GM13976 (cell line): ENCODE measurements at places on chromosomes 2 and 18.
A peak's percentile ranks its signal among the peaks of the same experiment; 100 is the strongest.

DNA sequence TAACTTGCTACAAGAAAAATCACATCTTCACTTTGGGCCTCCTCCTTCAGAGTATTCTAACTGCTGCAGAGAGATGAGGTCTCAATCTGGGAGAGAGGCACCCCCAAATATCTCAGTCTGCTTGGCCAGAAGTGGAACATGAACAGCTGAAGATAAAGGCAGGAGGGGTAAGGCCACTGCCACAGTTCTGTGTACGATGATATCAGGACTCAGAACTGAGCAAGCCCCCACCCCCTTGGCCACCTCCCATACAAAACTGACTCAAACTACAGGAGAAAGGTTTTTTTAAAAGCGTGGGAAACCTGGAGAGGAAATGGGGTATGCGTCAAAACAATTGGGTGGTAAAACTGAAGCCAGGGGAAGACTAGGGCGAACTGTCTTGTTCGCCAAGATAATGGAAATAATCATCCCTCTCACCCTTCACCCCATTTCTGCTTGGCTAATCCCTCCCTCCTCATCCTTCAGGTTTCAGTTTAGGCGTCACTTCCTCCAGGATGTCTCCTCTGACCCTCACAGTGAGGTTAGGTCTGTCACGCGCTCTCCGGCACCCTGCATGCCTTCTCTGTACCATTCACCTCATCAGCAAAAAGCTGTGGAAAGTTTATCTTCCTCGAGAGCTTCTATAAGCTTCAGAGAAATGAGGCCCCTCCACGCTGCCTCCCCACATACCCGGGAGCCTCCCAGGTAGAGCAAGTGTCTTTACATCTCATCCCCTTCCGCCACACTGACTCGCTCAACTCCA lies 64.4 kb downstream of the SFXN5 start:
- no peak for DNase-seq

GRCh38 chr2:113116100-113116958 lies 11.1 kb upstream of the IL1RN start:
- peak; percentile 31 for DNase-seq

GRCh38 chr2:237642038-237642734 lies 14.8 kb downstream of the LRRFIP1 start:
- DNase-seq, result no peak

- no peak for DNase-seq
Observed at GRCh38 chr18:26471027-26471426, 77.3 kb downstream of the KCTD1 start.

- no peak for DNase-seq
Observed at GRCh38 chr2:207320381-207321159, 154.8 kb upstream of the KLF7 start.

- DNase-seq, result no peak
Observed at GRCh38 chr18:29501952-29502351, 1325.0 kb upstream of the CDH2 start.

DNA sequence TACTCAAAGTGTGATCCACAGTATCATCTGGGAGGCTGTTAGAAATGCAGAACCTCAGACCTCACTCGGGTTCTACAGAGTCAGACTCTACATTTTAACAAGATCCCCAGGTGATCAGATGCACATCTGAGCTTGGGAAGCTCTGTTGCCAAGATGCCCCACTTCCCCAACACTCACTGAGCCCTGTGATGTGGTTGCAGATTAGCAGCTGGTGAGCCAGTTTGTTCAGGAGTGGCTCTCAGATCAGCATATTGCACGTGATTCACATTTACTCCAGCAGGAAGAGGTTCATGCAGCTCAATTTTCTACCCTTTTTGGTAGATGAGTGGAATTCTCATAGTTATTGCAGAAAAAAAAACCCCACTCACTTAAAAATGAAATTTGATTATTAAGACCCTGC lies 96.4 kb downstream of the VIT start:
- DNase-seq, result no peak

DNA sequence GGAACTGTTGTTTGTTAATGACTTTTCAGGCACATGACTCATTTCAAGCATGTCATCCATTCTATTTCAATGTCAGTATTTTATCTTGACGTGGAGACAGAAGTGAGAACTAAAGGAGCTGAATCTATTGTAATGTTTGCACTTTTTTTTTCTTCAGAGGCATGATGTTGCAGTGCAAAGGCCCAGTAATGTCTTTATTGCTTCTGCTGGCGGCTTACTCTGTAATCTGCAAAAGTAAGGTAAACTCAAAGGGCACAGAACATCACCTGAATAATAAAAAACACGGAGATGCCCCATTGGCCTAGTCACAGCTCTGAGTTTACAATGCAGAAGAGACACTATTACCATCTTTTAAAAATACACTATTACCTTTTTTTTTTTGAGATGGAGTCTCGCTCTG lies 2.4 kb upstream of the CNNM3 start:
- no peak for DNase-seq
